ENCODE measurements at places on chromosomes 4 and X. TPM values are rescaled to one million over a fixed set of nuclear protein-coding genes. Genes with fewer than 3 reads are reported as not detected.

Gene TLR6
- total RNA-seq, result 0.93 TPM

Gene NWD2
- total RNA-seq, result 0.09 TPM

Gene MAGEC3
- not detected for total RNA-seq

Gene PCDH18
- total RNA-seq, result 2.4 TPM

Gene ADH1A
- total RNA-seq, result 0.84 TPM

Gene AKAP4
- total RNA-seq, result not detected

Gene JAKMIP1
- total RNA-seq, result 0.42 TPM

Gene PRRG3
- 0.14 TPM for total RNA-seq

Gene TMEM31
- not detected for total RNA-seq

Gene TBC1D9
- total RNA-seq, result 8.2 TPM

Gene ARX
- 0.67 TPM for total RNA-seq

Gene TMEM150C
- 1.6 TPM for total RNA-seq

Gene BTC
- total RNA-seq, result 1.6 TPM

Gene FHL1
- 6.2 TPM for total RNA-seq

Gene GPR82
- total RNA-seq, result not detected

Gene PAGE2B
- total RNA-seq, result not detected

Gene IGFBP7
- total RNA-seq, result 49.4 TPM

Gene BMPR1B
- total RNA-seq, result 2.4 TPM

Gene HTRA3
- total RNA-seq, result 1.8 TPM

Gene NRK
- 0.40 TPM for total RNA-seq

Gene CT45A5
- total RNA-seq, result not detected

Gene PAK3
- 19.4 TPM for total RNA-seq

Gene MAGEA2
- not detected for total RNA-seq

Gene RAB41
- not detected for total RNA-seq

Gene FAM193A
- 12.6 TPM for total RNA-seq

Gene NOX1
- not detected for total RNA-seq

Gene DDX53
- total RNA-seq, result not detected

Gene STAP1
- total RNA-seq, result 0.24 TPM

Gene TRIM75
- total RNA-seq, result not detected
